CD14-positive monocyte (primary cell): ENCODE measurements at places on chromosomes 5 and 9. TPM values are rescaled to one million over a fixed set of nuclear protein-coding genes. Genes with fewer than 3 reads are reported as not detected.

DNA sequence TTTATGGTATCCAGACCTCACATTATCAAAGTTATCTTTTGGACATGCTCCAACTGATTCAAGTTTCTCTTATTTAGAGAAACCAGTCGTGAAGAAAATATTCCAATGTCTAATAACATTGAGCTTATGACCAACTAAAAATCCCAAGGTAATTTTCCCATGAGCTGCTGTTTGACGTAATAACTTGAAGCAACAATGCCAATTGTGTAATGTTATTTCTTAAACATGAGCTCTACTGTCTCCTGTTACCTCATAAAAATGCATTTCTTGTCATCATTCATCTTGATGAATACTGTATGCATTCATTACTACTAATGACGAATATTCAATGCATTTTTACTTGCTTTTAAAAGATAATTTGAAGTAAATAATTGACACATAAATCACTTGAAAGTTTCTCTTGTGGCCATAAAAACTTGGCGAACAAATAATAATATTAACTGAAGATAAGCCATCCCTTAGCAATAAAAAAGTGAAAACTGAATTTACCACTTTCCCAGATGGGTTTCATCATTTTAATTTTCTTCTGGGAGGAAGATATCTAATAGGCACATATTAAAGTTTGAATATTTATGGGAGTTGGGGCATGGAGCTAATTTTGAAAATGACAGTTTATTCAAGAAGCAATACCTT, 424 bp upstream of the MARCOL start:
- DNase-seq = no peak
- no peaks in the 10 kb centered on the region for H3K4me1 ChIP-seq
- no peaks in the 10 kb centered on the region for H3K36me3 ChIP-seq
- no peaks in the 10 kb centered on the region for H3K27me3 ChIP-seq
- no peak overlapping the region for H3K27ac ChIP-seq

DNA sequence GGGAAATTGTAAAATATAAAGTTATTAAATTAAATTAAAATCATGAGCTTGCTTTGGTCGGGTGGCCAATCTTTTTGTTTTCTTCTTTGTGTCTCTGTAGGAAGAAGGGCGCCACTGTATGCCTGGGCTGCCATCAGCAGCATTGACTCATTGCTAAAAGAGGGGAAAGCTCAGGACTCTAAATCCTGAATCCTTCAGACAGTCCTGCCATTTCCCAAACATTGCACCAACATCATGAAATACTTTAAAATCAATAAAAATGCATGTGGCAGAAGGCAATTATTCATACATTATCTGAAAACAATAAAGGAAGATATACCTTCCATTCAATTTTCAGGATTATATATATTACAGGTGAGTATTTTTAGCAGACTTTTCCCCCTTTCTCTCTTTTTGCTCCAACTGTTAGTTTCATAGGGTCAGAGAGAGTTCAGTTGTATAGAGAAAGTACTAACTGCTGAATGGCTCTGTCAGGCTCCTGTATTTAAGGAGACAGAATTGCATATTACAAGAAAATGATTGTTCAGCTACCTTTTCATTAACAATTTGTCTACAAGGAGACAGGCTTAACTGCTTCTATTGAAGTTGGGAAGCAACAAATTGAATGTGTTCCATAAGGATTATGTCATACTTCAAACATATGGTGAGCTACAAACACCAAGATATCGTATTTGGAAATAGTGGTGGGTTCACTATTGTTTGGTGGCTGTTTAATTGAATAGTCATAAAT, 95.7 kb downstream of the ATPSCKMT start:
- no peak overlapping the region for H3K4me3 ChIP-seq
- no peak for DNase-seq
- peaks cover 4% of the 10 kb centered on the region for H3K27me3 ChIP-seq
- no peak overlapping the region for H3K27ac ChIP-seq
- no peaks in the 10 kb centered on the region for H3K36me3 ChIP-seq
- H3K4me1 ChIP-seq = no peaks in the 10 kb centered on the region

- no peak overlapping the region for H3K4me3 ChIP-seq
- DNase-seq = no peak
- no peaks in the 10 kb centered on the region for H3K36me3 ChIP-seq
- no peak overlapping the region for H3K27ac ChIP-seq
- no peaks in the 10 kb centered on the region for H3K4me1 ChIP-seq
- H3K27me3 ChIP-seq = no peaks in the 10 kb centered on the region
Measured at GRCh38 chr5:65073250-65073661, 304.5 kb downstream of the CWC27 start.

DNA sequence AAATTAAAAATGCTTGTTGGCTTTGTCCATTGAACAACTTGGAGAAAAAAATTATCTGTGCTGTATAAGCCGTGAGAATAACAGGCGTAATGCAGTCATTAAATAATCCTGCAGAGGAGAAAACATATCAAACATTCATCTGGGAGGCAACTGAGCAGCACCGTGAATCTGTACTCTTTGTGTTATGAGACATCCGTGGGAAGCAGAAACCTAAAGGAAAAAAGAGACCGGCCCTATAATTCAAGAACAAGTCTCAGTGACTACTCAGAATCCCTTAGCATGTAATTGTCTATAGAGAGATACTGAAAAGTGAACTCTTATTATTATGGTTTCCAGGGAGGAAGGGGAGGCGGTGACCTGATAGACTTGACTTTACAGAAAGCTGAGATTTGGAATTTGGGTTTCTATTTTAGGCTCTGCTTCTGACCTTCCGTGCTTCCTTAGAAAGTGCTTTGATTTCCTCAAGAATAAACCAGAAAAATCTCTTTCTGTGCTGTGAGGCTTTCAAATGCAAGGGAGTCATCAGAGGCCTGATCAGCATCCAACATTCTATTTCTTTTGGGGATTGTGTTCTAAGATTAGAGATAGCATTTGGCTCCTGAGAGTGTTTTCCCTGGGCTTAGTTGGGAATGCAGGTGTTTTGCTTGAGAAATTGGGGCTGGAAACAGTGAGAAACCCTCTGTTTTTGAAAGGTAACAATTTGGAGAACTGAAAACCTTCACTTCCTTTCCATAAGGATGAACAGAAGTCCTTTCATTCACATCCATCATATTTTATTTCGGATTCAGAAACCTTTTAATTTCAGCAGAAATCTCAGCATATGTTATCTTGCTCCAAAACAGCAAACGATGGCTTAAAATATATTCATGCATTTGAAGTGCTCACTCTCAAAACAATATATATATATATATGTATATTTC, 296.7 kb downstream of the CSNK1G3 start:
- H3K36me3 ChIP-seq = no peaks in the 10 kb centered on the region
- H3K4me1 ChIP-seq = no peaks in the 10 kb centered on the region
- H3K27ac ChIP-seq = no peak overlapping the region
- H3K4me3 ChIP-seq = no peak overlapping the region

DNA sequence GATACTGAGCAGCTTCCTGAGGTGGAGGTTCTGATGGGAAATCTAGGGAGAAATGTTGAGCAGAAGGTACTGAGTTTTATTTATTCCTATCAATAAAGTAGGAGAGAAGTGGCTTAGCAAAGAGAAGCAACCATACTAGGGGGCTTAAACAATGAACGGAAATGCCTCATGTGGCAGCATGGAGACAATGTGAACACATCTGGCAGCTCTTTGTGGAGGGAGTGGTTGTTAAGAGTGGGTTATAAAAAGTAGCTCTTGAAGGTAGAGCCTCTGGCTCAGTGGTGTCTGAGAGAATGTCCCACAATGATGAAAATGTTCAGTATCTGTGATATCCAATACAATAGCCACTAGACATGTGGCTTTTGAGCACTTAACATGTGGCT, 52.7 kb upstream of the EQTN start:
- no peak overlapping the region for H3K4me3 ChIP-seq
- H3K27ac ChIP-seq = no peak overlapping the region
- no peaks in the 10 kb centered on the region for H3K27me3 ChIP-seq
- no peaks in the 10 kb centered on the region for H3K36me3 ChIP-seq

- H3K36me3 ChIP-seq = no peaks in the 10 kb centered on the region
- H3K27me3 ChIP-seq = no peaks in the 10 kb centered on the region
- H3K27ac ChIP-seq = no peak overlapping the region
- peaks cover 25% of the 10 kb centered on the region for H3K4me1 ChIP-seq
- H3K4me3 ChIP-seq = no peak overlapping the region
Measured at GRCh38 chr5:132274050-132274792, 16.7 kb downstream of the PDLIM4 start.

- no peaks in the 10 kb centered on the region for H3K36me3 ChIP-seq
- H3K27me3 ChIP-seq = no peaks in the 10 kb centered on the region
- H3K4me3 ChIP-seq = no peak overlapping the region
- H3K4me1 ChIP-seq = no peaks in the 10 kb centered on the region
- DNase-seq = no peak
- H3K27ac ChIP-seq = no peak overlapping the region
Measured at GRCh38 chr9:70428781-70429180, 14.3 kb upstream of the KLF9 start.

GRCh38 chr5:140402258-140403074, 833 bp downstream of the ANKHD1 start:
- peaks cover 23% of the 10 kb centered on the region for H3K36me3 ChIP-seq
- no peaks in the 10 kb centered on the region for H3K27me3 ChIP-seq
- H3K4me1 ChIP-seq = peaks cover 23% of the 10 kb centered on the region
- H3K27ac ChIP-seq = peak overlapping the region; percentile 91
- H3K4me3 ChIP-seq = peak overlapping the region; percentile 67
- DNase-seq = peak; percentile 49

DNA sequence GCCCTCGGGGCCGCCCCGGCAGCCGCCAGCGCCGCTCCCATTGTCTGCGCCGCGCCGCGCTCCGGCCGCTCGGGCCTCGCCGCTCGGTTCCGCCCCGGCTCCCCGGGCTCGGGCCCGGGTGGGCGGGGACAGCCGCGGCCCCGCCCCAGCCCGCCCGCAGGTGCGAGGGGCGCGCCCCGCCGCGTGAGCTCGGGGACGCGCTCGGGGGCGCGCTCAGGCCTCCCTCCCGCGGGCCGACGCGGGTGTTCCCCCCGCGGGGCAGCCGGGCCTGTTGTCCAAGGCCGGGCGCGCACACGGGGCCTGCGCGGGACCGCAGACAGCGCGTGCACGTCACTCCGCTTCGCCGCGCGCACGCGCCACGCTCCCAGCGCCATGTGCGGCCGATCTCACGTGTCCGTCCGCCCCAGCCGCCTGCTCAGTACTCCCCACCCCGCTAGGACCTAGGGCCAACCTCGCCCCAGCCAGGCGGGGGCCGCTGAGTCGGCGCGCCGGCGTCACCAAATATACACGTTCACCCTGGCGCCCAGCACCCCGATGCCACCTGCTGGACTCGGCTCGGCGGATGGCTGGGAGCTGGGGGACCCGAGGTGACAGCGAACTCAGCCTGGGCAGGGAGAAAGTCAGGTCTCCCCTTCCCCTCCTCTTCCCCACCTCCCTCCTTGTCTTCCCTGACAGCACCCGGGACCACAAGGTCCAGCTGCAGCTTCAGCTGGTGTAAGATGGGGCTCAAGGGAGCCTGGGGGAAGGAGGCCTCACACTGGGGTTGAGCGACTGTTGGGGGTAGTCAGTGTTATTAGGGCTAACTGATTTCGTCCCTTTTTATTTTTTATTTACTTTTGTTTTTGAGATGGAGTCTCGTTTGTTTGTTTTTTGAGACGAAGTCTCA, 14.3 kb downstream of the GBGT1 start:
- peak overlapping the region; percentile 18 for H3K4me3 ChIP-seq
- H3K4me1 ChIP-seq = peaks cover 26% of the 10 kb centered on the region
- H3K27ac ChIP-seq = peak overlapping the region; percentile 46
- H3K27me3 ChIP-seq = no peaks in the 10 kb centered on the region
- peaks cover 9% of the 10 kb centered on the region for H3K36me3 ChIP-seq

DNA sequence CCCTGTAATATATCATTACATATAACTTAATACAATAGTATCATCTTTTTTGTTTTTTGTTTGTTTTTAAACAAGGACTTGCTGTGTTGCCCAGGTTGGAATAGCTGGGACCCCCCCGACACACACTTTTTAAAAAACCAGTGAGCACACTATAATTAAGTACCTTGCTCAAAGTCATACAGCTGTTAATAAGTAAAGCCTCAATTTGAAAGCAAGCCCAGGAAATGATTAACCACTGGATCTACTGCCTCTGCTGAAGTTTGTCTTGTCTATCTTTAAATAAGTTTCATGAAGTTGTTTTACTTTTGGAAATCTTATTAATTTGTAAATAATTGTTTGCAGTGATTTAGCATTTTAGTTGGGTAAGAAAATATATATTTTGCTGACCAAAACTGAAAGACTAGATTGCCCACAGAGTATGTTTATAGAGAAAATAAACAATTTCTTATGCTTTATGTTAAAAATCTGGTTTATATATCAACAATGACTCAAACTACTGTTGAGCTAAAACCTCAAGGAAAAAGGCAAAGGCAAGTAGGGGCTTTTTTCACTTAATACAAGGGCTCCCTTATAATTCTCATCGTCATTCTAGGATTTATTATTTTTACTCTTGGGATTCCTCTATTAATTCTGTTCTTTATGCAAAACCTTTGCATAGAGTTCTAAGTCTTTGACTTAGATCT, 5.8 kb upstream of the CARNMT1 start:
- no peaks in the 10 kb centered on the region for H3K27me3 ChIP-seq
- DNase-seq = no peak
- H3K4me3 ChIP-seq = no peak overlapping the region
- H3K4me1 ChIP-seq = peaks cover 1% of the 10 kb centered on the region
- no peak overlapping the region for H3K27ac ChIP-seq
- no peaks in the 10 kb centered on the region for H3K36me3 ChIP-seq

DNA sequence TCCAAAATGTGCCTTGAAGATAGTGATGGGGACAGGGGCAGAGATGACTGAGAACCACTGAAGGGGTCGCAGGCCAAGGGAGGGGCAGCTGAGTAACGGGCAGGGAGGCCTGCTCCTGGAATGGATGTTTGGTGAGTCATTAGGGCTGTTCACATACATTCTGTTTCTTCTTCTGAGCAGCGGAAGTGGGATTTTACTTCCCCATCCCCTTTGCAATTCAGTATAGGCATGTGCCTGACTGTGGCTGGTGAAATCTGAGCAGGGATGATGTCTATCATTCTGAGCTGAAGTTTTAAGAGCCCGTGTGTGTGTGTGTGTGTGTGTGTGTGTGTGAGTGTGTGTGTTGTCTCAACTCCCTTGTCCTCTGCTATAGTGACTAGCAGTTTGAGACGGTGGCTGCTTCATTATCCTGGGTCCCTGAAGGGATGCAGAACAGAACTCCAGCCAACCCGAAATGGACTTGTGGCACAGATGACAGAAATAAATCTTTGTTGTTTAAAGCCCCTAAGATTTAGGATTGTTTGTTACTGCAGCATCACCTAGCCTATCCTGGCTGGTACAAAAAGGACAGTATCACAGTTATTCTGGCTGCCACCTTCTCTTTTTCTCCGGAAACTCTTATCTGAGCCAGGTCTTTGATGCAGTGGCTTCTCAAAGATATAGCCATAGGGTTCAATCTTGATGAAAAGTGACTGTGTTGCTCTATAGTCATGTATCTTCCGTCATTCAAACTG, 29.2 kb upstream of the TGFBI start:
- peaks cover 49% of the 10 kb centered on the region for H3K4me1 ChIP-seq
- peak overlapping the region; percentile 88 for H3K27ac ChIP-seq
- DNase-seq = peak; percentile 93
- H3K36me3 ChIP-seq = no peaks in the 10 kb centered on the region
- H3K27me3 ChIP-seq = no peaks in the 10 kb centered on the region

Gene TMEM8B
- 2.6 TPM for polyA plus RNA-seq

Gene LPAR1
- polyA plus RNA-seq = 18.1 TPM

Gene GAS1
- 0.20 TPM for polyA plus RNA-seq

Gene CDC25C
- polyA plus RNA-seq = not detected

Gene ASTN2
- polyA plus RNA-seq = not detected

Gene IRX4
- polyA plus RNA-seq = not detected in 2 replicates

Gene HTR1A
- not detected for polyA plus RNA-seq

Gene ANXA2R
- 3.1 TPM for polyA plus RNA-seq
